Activated T-helper 1 cell treated with Interleukin-2 at 50 U/mL for 16 hours (primary cell): ENCODE measurements at places on chromosomes 4 and X.

GRCh38 chrX:144327495-144327894 lies 443.6 kb downstream of the UBE2NL start:
- DNase-seq = no peak

DNA sequence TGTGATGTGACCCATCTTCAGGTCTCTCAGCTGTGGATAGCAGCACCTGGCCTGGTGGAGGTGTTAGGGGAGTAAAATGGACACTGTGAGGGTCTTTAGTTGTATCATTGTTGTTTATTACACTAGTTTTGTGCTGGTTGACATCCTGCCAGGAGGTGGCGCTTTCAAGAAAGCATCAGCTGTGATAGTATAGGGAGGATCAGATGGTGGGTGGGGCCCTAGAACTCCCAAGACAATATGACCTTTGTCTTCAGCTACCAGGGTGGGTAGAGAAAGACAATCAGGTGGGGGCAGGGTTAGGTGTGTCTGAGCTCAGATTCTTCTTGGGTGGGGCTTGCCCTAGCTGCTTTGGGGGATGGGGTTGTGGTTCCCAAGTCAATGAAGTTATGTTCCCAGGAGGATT lies 162.8 kb downstream of the PPP1R2C start:
- DNase-seq = no peak

GRCh38 chrX:93319609-93320008 lies 353.8 kb downstream of the NAP1L3 start:
- no peak for DNase-seq

DNA sequence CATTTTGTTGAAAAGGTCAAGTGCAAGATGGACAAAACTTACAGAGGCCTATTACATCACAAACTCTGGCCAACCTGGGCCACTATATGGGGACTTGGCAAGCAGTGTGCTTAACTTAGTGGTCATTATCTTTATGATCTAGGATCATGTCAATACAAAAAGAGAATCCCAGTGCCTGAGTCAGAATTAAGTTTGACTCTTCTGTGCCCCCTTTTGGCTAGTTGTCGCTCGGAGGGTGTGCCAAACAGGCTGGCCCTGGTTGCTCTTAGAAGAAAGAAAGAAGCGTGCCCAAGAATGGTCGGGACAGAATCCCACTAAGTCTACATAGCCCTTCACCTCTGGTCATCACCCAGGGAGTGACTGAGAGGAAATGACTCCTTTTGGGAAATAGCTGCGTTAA lies 100.1 kb downstream of the EIF4E start:
- no peak for DNase-seq

DNA sequence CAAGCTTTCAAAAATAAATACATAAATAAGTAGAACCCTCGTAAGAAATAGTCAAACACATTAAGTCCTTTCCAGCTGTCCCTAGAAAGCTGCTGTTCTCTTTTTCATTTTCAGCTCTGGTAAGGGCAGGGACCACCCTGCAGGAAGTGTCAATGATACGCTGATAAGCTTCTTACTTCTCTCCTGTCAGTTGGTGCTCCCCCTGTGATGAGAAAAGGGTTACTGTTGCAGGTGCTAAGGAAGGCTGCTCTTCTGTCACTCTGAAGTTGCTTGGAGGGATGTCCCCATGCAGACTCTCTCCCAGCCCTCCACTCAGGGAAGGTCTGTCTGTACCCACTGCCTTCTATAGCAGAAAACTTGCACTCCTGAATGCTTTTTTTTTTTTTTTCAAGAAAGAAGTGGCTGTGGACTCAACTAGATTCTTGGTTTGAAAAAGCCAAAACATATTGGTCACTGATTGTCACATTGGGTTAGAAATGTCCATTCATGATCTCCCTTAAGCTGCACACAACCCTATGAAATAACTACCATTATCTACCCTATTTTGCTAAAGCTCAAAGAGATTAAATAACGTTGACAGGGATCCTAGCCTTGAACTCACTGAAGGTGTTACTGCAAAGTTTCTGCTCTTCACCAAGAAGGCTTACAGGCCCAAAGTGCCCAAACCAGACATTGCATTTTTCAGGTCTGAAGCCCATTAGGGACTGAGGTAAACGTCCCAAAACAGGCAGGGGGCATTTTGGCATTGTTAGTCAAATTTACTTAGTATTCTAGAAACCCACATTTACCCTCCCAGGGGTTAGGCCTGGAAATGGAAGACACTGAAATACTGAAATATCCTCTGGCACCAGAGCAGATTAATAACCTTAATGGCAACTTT lies 1.2 kb downstream of the CXCL3 start:
- DNase-seq = no peak

DNA sequence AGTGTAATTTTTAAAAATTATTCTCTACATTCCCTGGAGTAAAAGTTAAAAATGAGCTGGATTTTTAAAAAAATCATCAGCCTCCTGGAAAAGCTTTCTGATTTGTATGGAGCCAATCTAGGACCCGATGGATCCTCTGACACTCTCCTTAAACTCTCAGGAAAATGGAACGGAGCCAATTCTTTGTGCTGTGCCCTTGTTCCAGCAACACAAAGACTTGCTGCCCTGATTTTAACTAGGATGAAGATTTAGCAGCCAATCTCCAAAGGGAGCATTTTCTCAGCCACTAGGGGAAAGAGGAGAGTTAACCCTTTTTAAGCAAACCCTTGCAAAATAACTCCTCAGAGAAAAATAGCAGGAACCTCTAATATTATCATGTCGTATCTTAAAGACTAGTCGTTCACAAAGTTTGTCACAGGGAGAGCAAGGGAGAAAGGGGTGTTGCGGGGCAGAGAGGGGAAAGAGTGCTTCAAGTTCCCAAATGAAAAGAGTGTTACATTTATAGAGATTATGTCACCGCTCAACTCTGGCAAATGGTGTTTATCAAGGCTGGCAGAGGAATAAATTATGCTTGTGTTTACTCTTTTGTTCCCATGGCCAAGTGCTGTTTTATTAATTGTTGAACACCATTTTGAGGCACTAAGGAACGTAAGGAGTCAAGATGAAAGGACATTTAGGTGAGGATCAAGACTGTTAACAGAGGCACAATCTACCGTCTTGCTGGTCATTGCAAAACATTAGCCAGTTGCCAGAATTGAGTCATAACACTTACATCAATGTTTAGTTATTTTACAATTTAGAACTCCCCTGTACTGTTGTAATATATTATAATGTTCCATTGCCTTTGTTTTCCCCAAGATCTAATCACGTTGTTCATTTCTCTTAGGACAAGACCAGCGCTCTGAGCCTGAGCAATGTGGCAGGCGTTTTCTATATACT lies 250.7 kb downstream of the THOC2 start:
- no peak for DNase-seq

DNA sequence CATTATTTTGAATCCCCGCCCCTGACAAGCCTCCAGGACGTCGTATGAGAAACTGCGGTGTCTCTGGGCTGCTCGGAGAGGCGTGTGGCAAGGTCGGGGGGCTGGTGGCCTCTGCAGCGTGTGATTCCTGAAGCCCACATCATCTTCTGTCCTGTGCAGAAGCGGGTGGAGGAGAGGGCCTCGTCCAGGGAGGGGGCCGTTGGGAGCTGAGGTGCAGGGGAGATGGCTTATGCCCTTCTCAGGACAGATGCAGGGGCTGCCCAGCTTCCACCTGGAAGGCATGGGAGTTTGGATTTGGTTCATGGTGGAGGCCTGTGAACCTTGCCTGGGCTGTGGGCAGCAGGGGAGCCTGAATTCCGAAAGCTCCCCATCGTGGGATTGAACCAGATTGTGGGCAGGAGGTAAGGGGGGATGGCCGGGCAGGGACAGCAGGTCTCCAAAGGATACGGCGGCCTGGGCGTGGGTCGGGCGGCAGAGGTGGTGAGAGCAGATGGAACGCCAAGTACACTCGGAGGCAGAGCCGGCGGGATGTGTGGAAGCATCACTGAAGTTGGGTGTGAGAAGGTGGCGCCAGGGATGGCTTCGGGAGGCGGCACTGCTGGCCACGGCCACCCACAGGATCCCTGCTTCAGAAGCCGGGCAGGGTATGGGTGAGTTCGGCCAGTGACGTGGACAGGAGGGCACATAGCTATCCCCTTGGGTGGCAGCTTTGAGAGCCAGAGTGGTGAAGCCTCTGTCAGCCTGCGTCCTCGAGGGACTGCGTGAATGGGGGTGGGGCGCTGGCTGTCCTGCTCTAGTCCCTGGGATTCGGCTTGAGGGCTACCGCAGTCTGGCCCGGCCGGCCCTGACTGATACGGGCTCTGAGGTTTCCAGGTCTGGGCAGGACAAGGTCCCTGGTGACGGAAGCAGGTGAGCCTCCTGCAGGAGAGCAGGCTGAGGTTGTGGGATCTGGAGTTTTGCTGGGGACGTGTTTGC lies 76.3 kb upstream of the ADRA2C start:
- no peak for DNase-seq
